ENCODE measurements at places on chromosomes 12 and 14.
A peak's percentile ranks its signal among the peaks of the same experiment; 100 is the strongest.

DNA sequence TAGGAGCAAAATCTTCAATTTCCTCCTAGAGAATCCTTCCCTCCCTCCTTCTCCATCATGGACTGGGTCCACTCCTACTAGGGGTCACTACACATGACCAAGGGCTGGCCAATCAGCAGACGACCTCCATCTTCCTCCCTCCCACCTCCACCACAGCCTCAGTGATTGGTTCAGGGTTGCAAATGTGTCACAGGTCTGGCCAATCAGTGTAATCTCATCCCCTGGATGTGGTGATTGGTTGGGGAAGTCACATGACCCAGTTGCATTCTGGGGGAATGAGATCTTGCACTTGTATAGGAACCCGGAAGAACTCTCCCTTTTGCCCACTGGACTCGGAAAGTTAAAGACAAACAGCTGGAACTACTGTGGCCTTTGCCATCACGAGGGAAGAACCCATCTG lies 169.2 kb downstream of the PIWIL1 start:
- no peak for DNase-seq

- no peak for DNase-seq
Measured at GRCh38 chr14:69595336-69595735, 16.1 kb upstream of the SUSD6 start.

GRCh38 chr14:36504771-36505175 lies 15.3 kb downstream of the NKX2-1 start:
- DNase-seq: no peak

GRCh38 chr14:91947475-91948184 lies at the start of gene FBLN5:
FBLN5 (minus strand) TSS chr14:91947694; CDS start chr14:91947229, 465 bp downstream.
- DNase-seq: peak; percentile 56

GRCh38 chr14:59274991-59275391 lies 86.5 kb downstream of the DAAM1 start:
- DNase-seq: no peak

GRCh38 chr12:38998887-38999482 lies 93.6 kb upstream of the CPNE8 start:
- no peak for DNase-seq

- DNase-seq: no peak
Measured at GRCh38 chr12:53695152-53696145, 19.6 kb upstream of the ATP5MC2 start.

DNA sequence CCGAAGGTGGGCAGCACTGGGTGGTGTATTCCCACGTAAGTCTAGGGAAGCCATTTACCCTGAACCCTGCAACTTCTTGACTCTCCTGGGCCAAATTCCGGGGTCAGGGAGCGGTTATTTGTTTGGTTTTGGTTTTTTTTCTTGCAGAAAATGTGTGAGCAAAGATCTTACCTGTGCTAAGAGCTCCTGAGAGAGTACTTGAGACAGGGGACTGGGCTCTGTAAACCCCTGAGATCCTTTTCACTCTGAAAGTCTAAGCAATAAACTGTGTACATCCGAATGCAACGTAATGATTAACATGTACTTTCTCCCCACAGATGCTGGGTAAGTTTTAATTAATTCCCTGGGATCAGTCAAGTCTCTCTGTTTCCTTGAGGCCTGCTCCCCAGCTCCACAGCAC lies 21.5 kb downstream of the OR10P1 start:
- no peak for DNase-seq

- DNase-seq: no peak
Measured at GRCh38 chr12:51275088-51275487, 4.9 kb upstream of the SMAGP start.

DNA sequence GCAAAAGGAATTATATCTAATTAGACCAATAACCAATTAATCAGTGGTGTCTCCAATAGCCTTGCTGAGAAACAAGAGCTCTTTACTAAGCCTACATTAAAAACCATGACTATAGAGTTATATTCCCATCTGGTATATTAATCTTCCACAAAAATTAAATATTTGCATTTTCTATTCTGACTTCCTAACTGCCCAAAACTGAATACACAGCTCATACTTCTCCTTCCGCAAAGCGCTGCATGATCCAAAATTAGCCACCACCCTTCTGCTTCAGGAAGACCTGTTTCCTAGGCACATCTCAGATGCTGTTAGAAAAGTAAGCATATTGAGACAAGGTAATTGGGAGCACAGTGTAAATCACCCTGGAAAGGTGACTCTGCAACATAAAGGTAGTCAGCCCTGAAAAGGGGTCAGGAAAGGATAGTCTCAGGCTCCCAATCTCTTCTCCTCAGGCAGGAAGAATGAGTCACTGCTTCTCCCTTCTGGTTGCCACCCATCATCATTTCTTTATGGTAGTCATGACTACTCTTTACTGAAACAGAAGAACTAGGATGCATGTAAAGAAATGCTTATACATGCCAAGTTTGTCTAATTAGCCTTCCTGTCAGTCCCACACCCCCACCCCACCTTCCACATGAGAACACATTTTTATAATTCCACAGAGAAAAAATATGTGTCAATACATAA lies 54.3 kb downstream of the PLCZ1 start:
- no peak for DNase-seq

DNA sequence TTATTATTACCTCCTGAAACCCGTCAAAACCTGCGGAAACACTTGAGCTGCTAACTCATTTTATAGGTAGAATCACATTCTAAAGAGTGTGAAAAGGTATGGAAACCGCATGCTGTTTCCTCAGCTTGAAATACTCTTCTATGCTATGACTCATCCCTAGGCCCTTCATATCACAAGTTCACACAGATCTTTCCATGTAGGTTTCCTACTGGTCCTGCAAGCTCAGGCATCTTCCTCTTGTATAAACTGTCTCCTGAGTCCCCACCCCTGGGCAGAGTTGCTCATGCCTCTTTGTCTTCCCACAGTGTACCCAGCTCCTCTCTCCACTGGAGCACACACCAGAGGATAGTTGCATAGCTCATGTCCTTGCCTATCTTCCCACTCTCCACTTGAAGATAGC lies 84.7 kb downstream of the CMAS start:
- DNase-seq: no peak

GRCh38 chr14:63343878-63344277 lies 25.1 kb upstream of the GPHB5 start:
- DNase-seq: no peak

DNA sequence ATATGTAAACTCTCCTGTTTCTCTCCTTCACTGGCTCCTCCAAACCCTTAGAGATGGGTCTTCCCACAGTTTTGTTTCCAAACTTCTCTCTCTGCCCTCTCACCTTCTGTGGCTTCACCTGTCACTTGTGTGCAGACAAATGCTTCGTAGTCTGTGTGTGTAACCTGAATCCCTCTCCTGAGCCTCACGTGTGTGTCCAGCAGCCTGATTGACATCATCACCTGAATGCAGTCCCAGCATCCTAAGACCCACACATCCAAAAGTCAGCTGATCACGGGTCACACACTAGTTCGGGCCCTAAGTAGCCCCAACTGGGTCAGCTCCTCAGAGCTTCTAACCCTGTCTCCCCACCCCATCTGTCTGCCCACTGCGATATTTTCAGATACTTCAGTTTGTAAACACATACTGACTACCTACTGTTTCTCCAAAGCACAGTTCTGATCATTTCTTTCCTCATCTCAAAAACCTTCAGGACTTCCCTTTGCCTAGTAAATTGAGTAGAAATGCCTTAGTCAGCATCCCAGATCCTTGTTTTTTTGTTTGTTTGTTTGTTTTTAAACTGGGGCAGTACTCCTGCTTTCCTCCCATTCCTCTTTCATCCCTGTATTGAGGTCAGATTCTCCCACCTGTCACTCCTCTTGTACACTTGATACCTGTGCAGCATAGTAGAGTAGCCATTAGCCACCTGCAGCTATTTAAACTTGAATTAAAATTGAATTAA lies 23.7 kb downstream of the FNTB start:
- DNase-seq: no peak

DNA sequence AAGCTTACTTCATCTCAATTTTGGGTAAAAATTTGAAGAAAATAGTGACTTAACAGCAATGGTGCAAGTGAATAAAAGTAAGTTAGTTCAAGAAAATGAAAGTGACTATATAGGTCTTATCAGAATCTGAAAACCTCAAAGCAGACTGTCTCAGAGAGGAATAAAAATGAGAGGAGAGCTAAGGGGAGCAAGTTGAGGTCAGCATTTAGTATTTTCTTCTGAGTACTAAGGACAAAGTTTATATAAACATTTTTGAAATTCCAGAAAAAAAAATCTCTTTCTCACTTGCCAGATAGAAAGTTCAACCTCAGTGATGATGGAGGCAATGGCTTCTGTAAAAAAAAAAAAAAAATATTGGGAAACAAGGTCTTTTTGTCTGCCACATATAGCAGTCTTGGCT lies 414.1 kb downstream of the NPAS3 start:
- no peak for DNase-seq

GRCh38 chr12:6114476-6114870 lies 10.0 kb downstream of the VWF start:
- no peak for DNase-seq

GRCh38 chr12:49808686-49809380 lies 19.4 kb downstream of the NCKAP5L start:
- no peak for DNase-seq

DNA sequence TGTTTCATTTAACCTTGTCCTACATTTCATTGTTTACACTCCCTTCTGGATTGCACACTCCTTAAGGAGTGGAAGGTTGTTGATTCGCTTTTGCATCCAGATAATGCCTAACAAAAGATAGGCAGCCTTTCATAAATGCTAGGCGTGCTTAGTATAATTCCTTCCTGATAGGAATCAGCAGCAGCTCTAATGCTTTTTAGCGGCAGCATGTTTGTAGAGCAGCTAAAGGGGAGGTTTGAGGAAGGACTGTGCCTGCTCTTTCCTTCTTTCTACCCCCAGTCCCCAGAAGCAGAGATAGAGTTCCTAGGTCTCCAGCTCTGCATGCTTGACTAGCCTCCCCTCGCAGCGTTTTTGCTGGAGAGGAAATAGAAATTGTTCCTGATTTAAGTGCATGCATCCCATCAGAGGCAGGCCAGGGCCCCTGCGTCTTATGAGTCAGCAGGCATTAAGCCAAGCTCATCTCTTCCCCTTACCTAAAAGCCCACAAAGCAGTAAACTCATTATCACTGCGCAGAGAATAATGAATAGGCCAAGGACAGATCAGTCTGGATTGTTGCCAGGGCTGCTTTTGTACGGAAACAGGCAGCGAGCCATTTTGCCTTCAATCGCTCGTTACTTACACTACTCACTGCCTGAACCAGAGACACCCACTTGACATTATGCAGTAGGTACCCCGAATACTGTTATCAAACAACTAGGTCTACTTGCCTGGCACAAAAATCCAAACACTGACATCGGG lies 14.0 kb upstream of the TBPL2 start:
- DNase-seq: no peak

DNA sequence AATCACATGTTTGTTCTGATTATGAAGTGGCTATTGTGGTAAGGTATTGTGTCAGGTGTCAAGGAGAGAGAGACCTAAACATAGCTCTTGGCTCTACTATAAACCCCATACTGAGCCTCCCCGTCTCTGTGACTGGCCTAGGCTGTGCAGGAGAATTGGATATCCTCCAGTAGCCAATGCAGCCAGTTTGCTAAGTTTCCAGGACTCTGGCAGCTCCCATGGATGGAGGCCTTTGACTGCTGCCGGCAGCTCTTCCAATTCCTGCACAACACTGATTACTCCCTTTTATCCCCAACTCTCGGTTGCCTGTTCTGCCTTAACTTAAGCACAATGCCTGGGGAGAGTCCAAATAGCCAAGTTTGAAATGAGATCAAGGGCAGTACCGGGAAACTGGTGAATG lies 59.3 kb downstream of the ABCC9 start:
- no peak for DNase-seq

DNA sequence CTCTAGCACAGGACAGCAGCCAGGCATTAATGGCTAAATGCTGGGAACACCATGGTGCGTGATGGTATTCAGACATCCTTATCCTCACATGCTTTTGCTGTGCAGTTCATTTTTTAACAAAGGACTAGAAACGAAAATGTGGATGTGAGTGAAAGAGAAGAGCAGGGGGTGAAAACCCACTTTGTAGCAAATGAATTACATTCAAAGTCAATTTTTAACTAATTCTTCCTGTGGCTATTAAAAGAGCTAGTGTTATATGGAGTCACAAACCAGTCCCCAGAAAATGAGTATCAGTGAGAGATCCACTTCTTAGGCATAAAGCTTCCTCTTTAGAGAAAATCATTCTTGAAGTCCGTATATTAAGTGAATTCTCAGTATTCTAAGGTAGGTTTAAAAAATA lies 592.0 kb upstream of the LMO3 start:
- DNase-seq: no peak

GRCh38 chr14:72708708-72709475 lies 185.0 kb downstream of the DPF3 start:
- no peak for DNase-seq

GRCh38 chr14:49306152-49306751 lies 279.9 kb downstream of the RPS29 start:
- DNase-seq: no peak

GRCh38 chr12:68924546-68924945 lies 8.4 kb downstream of the CPM start:
- no peak for DNase-seq

- no peak for DNase-seq
Measured at GRCh38 chr12:124348659-124349380, 53.9 kb downstream of the RFLNA start.

DNA sequence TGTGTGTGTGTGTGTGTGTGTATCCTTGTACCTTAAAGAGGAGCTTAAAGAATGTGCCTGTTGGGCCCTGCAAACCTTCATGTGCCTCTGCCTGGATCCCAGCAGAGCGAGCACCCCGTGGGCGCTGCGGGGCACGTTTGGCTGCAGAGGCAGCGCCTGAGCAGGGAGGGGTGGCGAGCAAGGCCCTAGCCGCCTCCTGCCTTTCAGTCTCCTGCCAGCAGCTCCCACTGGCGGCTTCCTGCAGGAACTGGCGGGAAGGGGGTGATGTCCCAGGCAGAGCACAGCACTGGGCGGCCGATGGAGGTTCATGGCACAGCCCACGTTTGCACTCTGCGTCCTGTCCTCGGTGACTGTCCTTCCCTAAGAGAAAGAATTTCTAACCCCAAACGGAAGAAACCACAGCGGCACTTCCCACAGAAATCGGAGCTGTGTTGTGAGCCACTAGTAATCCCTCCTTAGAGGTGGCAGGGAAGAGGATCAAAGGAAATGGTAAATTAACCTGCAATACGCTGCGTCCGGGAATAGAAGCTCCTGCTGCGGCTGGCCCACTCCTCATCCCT lies 19.8 kb downstream of the ZBTB42 start:
- no peak for DNase-seq

DNA sequence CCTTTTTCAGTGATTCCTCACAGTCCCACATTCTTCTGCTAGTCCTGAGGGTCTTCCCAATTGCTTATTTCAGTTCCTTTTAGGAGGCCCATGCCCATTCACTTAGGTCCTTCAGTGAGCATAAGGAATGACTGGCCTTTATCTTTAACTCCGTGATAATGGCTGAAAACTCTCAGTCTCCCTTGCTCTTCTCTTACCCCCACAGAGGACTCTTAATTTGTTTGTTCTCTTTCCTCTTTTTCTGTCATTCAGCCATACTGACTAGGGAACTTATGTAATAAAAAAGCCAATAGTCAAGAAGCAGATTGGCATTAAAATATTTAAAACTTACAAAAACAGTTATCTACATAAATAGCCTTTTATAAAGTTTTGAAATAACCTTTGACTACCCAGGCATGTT lies 17.1 kb upstream of the VDR start:
- no peak for DNase-seq

- DNase-seq: no peak
Measured at GRCh38 chr12:115798309-115798917, 479.1 kb downstream of the MED13L start.

GRCh38 chr14:104200106-104200505 lies 61.7 kb downstream of the KIF26A start:
- DNase-seq: no peak

- no peak for DNase-seq
Measured at GRCh38 chr12:386651-387050, 2.5 kb downstream of the KDM5A start.

- no peak for DNase-seq
Measured at GRCh38 chr12:120413901-120414695, 23.8 kb upstream of the COX6A1 start.
